ENCODE measurements at places on chromosomes 16 and 17.

DNA sequence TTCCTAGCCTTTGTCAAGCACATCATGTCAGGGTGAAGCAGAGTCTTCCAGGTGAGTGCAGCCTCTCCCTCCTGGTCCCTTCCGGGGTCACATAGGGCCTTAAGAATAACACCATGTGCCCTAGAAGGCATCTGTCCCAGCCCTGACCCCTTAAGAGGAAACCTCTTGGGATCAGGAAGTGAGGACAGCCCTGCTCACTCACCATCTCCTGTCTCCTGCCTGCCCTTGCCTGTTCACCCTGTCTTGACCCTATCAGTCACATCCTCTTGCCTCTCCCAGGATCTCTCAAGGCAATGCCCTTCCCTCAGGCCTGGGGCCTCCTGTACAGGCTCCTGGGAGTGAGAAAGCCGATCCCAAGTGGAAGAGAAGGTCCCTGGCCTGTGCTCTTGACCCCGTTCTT lies 13.9 kb downstream of the MYL4 start:
- no peak for DNase-seq

GRCh38 chr16:26598061-26598460 lies 468.7 kb upstream of the C16orf82 start:
- no peak for DNase-seq

GRCh38 chr16:6642271-6642670 lies 690.4 kb upstream of the RBFOX1 start:
- no peak for DNase-seq

- DNase-seq, result no peak
These were observed 1.4 kb upstream of the KRT19 start for GRCh38 chr17:41529491-41529915.

- DNase-seq, result no peak
These were observed 27.7 kb downstream of the NECAB2 start for GRCh38 chr16:83995754-83996153.
